Esophagus squamous epithelium (tissue), 5 donors: ENCODE measurements at places on chromosomes 3 and 15. TPM values are rescaled to one million over a fixed set of nuclear protein-coding genes. Genes with fewer than 3 reads are reported as not detected.
A peak's percentile ranks its signal among the peaks of the same experiment; 100 is the strongest.

DNA sequence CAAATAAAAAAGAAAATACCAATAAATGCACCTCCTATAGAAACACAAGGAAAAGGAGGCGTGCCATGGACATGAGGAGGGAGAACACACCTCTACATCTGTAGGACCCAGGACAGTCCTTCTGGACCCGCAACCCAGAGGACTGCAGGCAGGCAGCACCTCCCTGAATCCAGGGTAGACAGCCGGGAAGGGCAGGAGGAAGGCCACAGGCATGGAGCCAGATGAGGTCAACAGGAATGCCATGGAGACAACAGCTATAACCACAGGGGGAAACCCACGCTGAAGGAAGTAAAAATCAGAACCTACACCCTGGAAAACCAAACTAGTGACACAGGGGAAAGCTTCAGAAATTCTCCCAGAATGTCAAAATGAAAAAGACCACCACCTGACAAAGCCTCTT lies 248.8 kb upstream of the NSMCE3 start:
- no peaks in the 10 kb centered on the region for H3K4me1 ChIP-seq
- no peaks in the 10 kb centered on the region for H3K36me3 ChIP-seq
- no peak overlapping the region for H3K4me3 ChIP-seq

The ASB14 gene
- not detected for total RNA-seq

The ADCY5 gene
- total RNA-seq, result 7.2 TPM

- H3K36me3 ChIP-seq, result no peaks in the 10 kb centered on the region
- H3K4me1 ChIP-seq, result no peaks in the 10 kb centered on the region
- H3K27ac ChIP-seq, result no peak overlapping the region
- no peak overlapping the region for H3K4me3 ChIP-seq
Observed at GRCh38 chr3:87270908-87271700, 5.3 kb downstream of the POU1F1 start.

DNA sequence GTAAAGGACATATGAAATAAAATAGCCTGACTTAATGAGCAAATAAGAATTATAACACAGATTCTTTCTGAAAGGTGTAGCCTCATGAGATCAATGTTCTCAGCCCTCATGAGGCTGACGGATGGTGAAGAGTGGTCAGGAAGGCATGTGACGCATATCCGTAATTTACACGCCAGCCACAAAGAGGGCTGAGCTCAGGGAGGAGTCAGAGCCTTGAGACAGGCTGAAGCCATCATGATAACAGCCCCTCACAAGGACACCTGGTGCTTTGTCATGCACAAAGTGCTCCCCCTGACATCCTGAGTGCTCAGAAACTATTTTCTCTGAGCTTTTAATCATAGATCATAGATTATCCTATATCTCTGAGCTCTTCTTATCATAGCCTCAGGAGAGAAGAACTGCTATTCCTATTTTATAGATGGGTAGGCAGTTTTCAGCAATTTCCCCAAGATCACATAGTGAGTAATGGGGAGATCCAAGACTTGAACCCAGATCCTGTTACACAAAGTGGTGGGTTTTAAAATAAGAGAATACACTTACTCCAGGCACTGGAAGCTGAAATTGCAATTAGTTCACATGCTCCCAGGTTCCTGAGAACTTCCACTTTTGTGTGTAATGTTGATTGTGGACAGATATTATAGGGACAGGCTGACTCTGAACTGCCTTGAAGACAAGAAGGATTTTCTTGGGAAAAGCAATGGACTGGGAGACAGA lies 267.1 kb downstream of the RPLP1 start:
- H3K27me3 ChIP-seq, result no peaks in the 10 kb centered on the region
- no peak overlapping the region for H3K4me3 ChIP-seq
- peaks cover 6% of the 10 kb centered on the region for H3K4me1 ChIP-seq
- DNase-seq, result no peak

The FGF7 gene
- total RNA-seq, result 29.4 TPM

- H3K27ac ChIP-seq, result no peak overlapping the region
- peaks cover 29% of the 10 kb centered on the region for H3K4me1 ChIP-seq
- no peak for DNase-seq
Observed at GRCh38 chr3:126998320-126998719, 15.4 kb downstream of the PLXNA1 start.

DNA sequence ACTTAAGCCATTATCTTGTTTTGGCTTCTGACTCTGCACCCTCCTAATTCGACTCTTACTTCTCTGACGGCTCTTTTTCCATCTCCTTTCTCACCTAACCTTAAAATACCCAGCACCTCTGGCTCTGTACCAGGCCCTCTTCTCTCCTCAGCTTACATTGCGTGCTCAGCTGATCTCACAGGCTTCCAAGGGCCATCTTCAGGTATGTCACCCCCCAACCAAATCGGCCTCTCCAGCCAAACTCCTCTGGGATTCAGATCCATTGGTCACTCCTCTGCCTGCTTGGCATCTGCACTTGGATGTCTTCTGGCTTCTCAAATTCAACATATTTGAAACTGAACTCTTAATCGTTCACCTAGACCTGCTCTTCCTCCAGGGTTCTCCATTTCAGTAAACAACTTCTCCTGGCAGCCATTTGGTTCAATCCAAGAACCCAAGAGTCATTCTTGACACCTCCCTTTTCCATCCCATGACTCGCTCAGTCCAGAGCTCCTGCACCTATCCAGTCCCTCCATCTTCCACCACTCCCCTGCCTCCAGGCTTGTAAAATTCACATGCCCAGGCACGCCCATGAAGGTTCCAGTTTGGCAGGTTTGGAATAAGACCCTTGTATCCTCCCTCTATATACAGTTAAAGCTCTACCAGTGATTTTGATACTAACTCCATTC lies 35.2 kb upstream of the SLC41A3 start:
- H3K27ac ChIP-seq, result no peak overlapping the region
- H3K4me1 ChIP-seq, result no peaks in the 10 kb centered on the region
- no peak for DNase-seq
- H3K27me3 ChIP-seq, result no peaks in the 10 kb centered on the region
- no peak overlapping the region for H3K4me3 ChIP-seq
- no peaks in the 10 kb centered on the region for H3K36me3 ChIP-seq

DNA sequence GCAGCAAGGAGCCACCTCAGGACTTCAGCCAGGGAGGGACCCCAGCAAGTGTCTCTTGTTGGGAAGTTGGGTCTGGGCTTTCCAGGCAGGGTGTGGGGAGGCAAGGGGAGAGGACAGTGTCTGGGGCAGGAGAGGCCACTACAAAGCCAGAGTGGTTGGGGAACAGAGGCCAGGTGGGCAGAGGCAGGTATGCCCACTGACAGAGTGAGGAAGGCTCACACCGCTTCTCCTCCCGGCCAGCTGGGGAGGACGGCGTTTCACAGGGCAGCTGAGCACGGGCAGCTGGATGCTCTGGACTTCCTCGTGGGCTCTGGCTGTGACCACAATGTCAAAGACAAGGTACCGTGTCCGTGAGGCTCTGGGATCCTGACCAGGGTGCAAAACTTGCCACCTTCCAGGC lies 15.0 kb downstream of the ANKDD1A start:
- DNase-seq, result no peak
- H3K36me3 ChIP-seq, result peaks cover 4% of the 10 kb centered on the region
- peaks cover 3% of the 10 kb centered on the region for H3K4me1 ChIP-seq
- no peak overlapping the region for H3K27ac ChIP-seq
- H3K27me3 ChIP-seq, result no peaks in the 10 kb centered on the region
- H3K4me3 ChIP-seq, result no peak overlapping the region

DNA sequence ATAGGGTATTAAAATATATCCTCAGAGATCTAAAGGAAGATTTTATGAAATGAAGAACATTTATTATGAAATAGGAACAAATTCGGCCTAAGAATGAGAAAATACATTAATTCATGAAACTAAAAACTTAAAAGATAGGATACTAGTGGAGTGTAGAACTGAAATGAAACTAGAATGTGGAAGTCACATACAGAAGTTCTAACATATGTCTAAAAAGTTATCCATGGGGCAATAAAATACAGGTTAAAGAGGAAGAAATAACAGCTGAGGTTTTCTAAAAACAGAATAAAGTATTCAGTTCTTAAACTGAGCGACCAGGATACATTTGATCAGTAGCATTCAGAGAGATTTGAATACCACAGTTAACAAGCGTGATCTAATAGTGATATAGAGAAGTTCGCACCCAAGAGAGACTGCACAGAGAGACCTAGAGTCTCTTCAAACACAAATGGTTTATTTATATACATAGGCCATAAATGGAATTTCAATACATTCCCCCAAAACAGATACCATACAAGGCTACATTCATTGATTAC lies 85.9 kb downstream of the FEZF2 start:
- no peaks in the 10 kb centered on the region for H3K27me3 ChIP-seq
- H3K4me3 ChIP-seq, result no peak overlapping the region
- H3K27ac ChIP-seq, result no peak overlapping the region
- H3K4me1 ChIP-seq, result no peaks in the 10 kb centered on the region
- H3K36me3 ChIP-seq, result no peaks in the 10 kb centered on the region

- no peak overlapping the region for H3K4me3 ChIP-seq
- no peak overlapping the region for H3K27ac ChIP-seq
- no peak for DNase-seq
- no peaks in the 10 kb centered on the region for H3K36me3 ChIP-seq
- H3K27me3 ChIP-seq, result no peaks in the 10 kb centered on the region
- no peaks in the 10 kb centered on the region for H3K4me1 ChIP-seq
Observed at GRCh38 chr3:171213907-171214306, 187.4 kb upstream of the SLC2A2 start.

GRCh38 chr3:60094392-60094947 lies 1044.6 kb upstream of the CFAP20DC start:
- H3K36me3 ChIP-seq, result no peaks in the 10 kb centered on the region
- no peak overlapping the region for H3K4me3 ChIP-seq
- no peak for DNase-seq

GRCh38 chr3:168801794-168802193 lies 706.1 kb upstream of the GOLIM4 start:
- DNase-seq, result no peak
- H3K27me3 ChIP-seq, result no peaks in the 10 kb centered on the region
- no peak overlapping the region for H3K4me3 ChIP-seq
- no peaks in the 10 kb centered on the region for H3K4me1 ChIP-seq
- no peak overlapping the region for H3K27ac ChIP-seq

DNA sequence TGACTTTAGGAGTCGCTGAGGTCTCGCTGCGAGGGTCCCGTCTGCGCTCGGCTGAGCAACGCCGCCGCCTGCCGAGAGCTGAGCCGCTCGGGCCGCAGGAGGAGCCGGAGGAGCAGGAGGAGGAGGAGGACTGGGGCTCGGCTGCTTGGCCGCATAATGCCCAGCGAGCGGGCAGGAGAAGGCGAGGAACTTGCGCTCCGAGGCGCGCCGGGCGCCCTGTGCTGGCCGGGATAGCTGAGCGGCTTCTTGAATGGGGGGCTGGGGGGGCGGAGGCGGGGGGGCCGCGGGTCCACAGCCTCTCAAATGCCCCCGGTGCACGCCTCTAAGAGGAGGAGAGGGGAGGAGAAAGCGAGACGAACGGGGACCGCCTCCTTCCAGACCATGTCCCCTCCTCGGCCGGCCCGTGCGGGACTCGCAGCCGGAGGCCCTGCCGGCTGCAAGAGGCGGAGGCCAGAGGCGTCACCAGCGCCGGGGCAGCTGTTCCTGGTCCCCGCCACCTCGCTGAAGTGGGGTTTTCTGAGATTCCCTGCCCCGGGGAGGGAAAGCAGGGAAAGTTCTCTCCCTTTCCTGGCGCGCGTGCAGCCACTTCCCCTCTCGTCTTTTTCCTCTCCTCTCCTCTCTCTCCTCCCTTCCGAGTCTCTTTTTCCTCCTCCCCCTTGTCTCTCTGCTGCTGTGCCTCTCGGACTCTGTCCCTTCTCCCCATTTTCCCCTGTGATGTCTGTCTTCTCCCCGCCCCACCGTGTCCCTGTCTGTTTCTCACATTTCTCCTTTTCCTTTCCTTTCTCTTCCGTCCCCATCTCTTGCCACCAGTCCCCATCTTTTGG lies at the start of gene ADAMTS9:
Gene ADAMTS9 (minus strand): TSS at position 220 of the 824 bp plus-strand sequence. CDS start 343 bp downstream, outside the sequence.
- no peaks in the 10 kb centered on the region for H3K36me3 ChIP-seq
- DNase-seq, result no peak
- no peaks in the 10 kb centered on the region for H3K4me1 ChIP-seq
- H3K27ac ChIP-seq, result peak within 1 kb of the TSS; percentile 82
- no peaks in the 10 kb centered on the region for H3K27me3 ChIP-seq

DNA sequence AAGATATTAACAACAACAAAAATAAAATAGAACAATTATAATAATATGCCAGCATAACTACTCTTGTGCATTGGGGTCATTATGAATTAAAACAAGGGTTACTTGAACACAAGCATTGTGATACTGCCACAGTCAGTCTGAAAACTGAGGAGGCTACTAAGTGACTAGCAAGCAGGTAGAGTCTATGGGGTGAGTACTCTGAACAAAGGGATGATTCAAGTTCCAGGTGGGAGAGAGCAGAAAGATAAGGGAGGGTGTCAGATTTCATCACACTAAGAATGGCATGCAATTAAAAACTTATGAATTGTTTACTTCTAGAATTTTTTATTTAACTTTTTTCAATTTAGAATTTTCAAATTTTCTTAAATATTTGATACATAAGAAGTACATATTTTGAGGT lies 754.4 kb upstream of the GOLIM4 start:
- no peak overlapping the region for H3K4me3 ChIP-seq
- DNase-seq, result no peak
- no peak overlapping the region for H3K27ac ChIP-seq
- H3K4me1 ChIP-seq, result no peaks in the 10 kb centered on the region
- H3K36me3 ChIP-seq, result no peaks in the 10 kb centered on the region

DNA sequence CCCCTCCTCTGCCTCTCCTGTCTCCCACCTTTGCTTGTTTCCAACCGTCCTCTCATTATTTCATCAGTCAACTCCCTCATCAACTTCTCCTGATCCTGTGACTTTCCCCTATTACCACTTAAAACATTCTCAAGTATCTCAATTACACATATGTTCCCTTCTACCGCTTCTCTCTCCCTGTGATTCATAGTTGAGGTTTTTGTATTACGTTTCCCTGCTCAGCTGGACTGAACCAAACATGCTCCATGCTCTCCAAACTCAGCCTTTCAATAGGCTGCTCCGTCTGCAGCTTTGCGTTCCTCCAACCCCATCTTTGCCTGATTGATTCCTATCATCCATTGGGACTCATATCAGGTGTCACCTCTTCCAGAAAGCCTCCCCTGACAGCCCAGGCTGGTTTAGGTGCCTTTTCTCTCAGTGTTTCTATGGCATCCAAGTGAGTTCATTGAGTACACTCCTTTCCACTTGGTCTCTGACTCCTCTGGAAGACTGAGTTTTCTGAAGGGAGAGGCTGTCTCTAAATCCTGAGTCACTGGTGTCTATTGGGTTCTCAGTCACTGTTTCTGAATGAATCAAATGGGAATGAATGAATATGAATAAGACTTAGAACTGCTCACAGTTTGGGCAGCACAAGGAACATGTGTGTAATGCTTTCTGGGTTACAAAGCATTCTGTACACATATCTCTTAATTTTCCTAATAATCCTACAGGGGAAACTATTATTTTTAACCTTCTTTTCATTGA lies 56.4 kb downstream of the PLD1 start:
- DNase-seq, result no peak
- peak overlapping the region; percentile 78 for H3K27ac ChIP-seq
- no peaks in the 10 kb centered on the region for H3K27me3 ChIP-seq
- H3K36me3 ChIP-seq, result no peaks in the 10 kb centered on the region
- H3K4me1 ChIP-seq, result peaks cover 94% of the 10 kb centered on the region

The NBEAL2 gene
- 128 TPM for total RNA-seq
